Stimulated activated CD8-positive, alpha-beta memory T cell treated with anti-CD3 and anti-CD28 coated beads, Interleukin-2, amount 100 ng/mL, for 1 hour (primary cell): ENCODE measurements at places on chromosomes 7 and 10.

- no peak for DNase-seq
Observed at GRCh38 chr10:95375418-95375817, 84.6 kb upstream of the PDLIM1 start.

- no peak for DNase-seq
Observed at GRCh38 chr7:142030294-142030693, 34.6 kb downstream of the MGAM start.

GRCh38 chr10:7945469-7946187, 108.9 kb upstream of the GATA3 start:
- no peak for DNase-seq

- no peak for DNase-seq
Observed at GRCh38 chr7:123401295-123401694, 133.1 kb downstream of the IQUB start.

- no peak for DNase-seq
Observed at GRCh38 chr7:2436341-2437104, 33.1 kb downstream of the CHST12 start.

- DNase-seq = no peak
Observed at GRCh38 chr10:43077421-43078171, 727 bp downstream of the RET start.

GRCh38 chr7:12898004-12898403, 210.6 kb downstream of the ARL4A start:
- DNase-seq = no peak

- DNase-seq = no peak
Observed at GRCh38 chr10:2659660-2660209, 407.6 kb upstream of the PFKP start.

DNA sequence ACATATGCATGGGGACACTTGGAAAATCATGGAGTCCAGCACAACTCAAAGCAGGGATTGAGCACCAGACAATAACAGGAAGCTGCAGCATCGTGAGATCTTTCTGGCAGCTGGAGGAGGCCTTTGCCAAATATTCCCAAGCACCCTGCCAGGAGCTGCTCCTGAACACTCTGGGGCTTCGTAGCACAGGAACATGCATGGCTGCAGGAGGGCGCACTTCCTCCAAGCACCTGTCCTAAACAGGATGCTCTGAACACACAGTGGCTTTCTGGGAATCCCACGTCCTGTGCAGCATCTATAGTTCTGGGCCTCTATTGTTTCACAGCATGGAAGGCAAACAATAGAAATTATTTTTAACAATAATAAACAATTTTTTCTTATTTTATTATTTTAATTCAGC, 4.1 kb downstream of the ABLIM1 start:
- DNase-seq = no peak

DNA sequence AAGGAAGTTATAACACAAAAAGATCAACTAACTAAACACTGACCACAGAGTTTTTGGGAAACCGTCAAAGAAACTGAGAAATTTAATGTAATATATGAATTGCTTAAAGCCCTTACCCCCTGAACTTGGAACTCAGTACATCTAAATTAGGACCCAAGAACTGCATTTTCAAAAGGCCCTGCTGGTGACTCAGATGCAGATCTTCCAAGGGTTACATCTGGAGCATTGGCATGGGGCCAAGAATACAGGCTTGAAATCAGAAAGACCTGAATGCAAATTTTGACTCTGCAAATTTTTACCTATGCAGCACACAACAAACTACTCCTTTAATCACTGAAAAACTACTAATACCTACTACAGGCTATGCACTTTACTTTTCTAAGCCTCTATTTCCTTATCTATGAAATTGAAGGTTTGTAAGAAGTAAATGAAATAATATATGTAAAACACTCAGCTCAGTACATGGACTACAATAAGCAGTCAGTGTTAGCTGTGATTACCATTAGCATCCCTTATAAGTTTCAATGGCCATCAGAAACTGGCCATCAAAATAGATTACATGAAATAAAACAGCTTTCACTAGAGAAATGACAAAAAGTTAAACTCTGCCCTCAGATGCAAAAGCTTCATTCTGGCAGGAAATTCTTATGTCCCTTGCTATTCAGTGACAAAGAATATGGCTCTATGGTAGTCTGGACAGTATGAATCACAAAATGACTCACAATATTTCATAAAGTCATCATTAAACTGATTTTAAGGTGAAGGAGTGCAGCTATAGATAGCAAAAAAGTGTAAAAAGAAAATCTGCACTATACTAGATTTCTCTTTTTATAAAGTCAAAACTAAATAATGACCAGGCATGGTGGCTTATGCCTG, 43.6 kb downstream of the NSUN6 start:
- DNase-seq = no peak

- DNase-seq = no peak
Observed at GRCh38 chr10:50585921-50586739, 37.6 kb downstream of the SGMS1 start.

- DNase-seq = no peak
Observed at GRCh38 chr7:41808541-41808940, 105.7 kb upstream of the INHBA start.

- no peak for DNase-seq
Observed at GRCh38 chr10:20535897-20536881, 360.9 kb downstream of the NEBL start.

DNA sequence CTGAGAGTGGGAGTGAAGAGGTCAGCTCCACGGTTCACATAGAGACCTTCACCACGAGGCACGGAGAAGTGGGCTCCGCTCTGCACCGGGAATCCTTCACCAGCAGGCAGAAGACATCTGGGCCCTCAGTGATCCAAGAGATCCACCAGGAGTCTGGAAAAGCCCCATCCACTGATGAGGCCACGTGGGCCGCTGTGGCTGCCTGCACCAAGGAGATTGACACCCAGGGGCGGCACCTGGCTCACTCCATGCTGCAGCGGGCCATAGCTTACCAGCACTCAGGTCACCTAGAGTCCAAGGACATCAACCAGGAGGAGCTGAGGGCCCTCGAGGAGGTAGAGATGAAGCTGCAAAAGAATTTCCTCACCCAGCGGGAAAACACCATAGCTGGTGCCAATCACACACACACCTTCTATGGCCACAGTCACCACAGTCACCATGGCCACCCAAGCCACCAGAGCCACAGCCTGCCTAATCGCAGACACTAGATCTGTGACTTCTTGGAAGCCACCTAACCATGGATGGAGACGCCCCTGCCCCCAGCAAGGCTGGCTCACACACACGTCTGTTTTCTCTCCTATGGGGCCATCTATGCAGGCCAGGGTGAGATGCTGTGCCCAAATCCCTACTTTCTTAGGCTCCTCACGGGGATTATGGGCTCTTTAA, 694 bp downstream of the C10orf62 start:
- DNase-seq = no peak

DNA sequence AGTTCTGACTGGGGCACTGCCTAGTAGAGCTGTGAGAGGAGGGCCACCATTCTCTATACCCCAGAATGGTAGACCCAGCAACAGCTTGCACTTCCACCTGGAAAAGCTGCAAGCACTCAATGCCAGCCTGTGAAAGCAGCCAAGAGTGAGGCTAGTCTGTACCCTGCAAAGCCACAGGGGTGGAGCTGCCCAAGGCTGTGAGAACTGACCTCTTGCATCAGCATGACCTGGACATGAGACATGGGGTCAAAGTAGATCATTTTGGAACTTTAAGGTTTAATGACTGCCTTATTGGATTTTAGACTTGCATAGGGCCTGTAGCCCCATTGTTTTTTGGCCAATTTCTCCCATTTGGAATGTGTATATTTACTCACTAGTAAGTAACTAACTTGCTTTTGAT, 206.3 kb downstream of the TPK1 start:
- no peak for DNase-seq

DNA sequence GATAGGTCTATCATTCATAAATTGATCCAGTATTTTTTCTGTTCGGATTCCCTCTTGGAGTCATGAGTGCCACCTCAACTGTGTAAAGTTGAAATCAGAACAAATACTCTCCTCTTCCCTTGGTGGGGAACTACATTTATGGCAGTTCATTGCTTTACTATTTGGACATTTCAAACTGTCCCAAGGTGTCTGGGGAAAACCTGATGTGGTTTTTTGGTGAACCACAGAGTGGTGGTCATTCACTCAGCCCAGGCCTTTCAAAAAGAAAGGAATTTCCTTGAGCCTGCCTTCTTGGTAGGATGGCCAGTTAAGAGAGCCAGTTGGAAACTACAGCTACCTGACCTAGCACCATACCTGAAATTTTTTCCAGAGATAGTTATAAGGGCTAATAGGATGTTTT, 59.0 kb downstream of the ABCB1 start:
- DNase-seq = no peak

DNA sequence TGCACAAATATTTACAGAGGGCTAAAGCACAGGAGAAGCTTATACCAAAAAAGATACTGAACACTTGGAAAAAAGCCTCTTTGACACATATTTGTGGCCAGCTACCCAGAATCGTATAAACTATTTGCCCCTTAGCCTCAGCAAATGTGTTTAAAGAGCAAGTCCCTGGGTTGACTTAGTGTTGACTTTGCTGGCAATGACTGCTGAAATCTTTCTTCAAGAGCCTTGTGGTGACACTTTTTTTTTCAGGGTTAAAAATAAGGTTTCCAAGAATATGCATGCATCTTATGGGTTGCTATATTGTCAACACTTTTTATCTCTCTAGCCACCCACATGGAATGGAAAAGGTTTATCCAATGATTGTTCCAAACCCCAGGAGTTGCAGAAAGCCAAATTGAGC, 14.9 kb upstream of the PLEKHS1 start:
- DNase-seq = no peak

GRCh38 chr10:104433669-104434068, 80.0 kb downstream of the CFAP58 start:
- no peak for DNase-seq

DNA sequence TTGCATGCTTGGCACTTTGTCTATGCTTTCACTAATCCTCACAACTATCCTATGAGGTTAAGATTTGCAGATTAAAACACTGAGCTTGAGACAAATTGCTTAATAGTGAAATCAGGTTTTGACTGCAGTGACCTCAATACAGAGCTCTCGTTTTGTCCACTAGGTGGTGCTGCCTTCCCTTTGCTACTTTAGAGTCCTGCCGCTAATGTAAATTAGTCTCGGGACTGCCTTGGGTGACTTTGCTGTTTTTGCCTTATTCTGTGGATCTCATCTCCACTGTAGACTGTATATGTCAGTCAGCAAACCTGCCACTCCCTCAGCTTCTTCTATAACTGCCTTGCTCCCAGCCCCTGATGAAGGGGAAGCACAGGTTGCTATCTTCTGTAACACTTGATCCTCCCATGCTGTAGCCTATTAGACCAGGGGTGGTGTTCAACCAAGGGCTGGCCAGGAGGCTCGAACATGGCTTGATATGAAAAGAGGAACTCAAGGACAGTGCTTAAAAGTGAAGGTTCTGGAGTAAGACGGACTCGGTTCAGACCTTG, 26.0 kb downstream of the ASB4 start:
- DNase-seq = peak; percentile 21

DNA sequence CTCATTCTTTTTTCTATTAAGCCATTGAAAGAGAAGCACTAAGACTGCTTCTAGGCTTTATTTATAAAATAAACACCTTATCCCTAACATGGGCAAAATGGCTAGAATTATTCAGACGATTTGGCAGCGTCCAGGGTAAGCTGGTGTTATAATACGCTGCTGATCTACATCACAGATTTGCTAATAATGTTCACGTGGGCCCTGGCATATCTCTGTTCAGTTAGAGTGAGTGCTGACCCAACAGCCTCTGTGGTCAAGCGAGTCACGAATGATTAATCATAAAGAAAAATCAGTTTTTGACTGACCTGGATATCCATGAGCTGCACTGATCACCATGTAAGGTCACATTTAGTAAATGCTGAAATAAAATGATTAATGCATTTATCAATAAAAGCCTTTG, 28.4 kb upstream of the CBLL1 start:
- no peak for DNase-seq

DNA sequence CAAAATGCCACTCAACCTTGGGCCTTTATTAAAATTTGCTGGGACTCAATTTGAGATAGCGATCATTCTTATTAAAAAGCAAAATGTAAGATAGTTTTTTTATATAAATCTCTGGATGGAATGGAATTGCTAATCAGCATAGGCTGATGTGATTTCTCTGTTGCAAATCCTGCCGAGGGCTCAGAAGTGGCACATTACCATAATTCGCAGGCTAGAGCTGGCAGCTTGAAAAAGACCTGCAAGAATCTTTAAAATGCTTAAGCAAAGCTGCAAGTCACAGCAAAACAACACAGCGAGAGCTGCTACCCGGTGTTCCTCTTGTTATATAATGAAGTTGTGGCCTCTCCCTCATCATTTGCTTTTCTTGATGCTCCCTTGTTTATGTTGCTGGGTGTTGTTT, 448.1 kb downstream of the GATA3 start:
- no peak for DNase-seq
